ENCODE measurements at places on chromosomes 4 and X. TPM values are rescaled to one million over a fixed set of nuclear protein-coding genes. Genes with fewer than 3 reads are reported as not detected.

DNA sequence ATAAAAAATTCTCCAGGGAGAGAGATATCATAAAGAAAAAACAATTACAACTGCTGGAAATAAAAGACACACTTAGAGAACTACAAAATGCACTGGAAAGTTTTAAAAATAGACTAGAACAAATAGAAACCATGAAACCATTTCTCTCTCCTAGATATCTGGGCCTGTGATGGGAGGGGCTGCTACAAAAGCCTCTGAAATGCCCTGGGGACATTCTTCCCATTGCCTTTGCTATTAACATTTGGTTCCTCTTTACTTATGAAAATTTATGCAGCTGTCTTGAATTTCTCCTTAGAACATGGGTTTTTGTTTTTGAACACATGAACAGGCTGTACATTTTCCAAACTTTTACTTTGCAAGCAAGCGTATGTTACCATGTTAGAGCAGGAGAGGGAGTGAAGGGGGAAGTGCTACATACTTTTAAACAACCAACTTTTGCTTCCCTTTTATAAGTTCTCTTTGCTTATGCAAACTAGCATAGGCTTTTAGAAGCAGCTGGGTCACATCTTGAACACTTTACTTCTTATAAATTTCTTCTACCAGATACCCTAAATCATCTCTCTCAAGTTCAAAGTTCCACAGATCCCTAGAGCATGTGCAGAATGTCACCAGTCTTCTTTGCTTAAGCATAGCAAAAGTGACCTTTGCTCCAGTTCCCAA, 47.9 kb upstream of the PACRGL start:
- H3K36me3 ChIP-seq: no peaks in the 10 kb centered on the region
- no peak overlapping the region for H3K27ac ChIP-seq
- DNase-seq: no peak
- H3K4me1 ChIP-seq: no peaks in the 10 kb centered on the region

GRCh38 chr4:8920289-8920965, 48.8 kb upstream of the HMX1 start:
- no peaks in the 10 kb centered on the region for H3K27me3 ChIP-seq
- DNase-seq: no peak
- no peaks in the 10 kb centered on the region for H3K36me3 ChIP-seq
- H3K4me1 ChIP-seq: no peaks in the 10 kb centered on the region

GRCh38 chr4:120348948-120349347, 282.3 kb upstream of the MAD2L1 start:
- no peaks in the 10 kb centered on the region for H3K36me3 ChIP-seq
- DNase-seq: no peak
- H3K4me1 ChIP-seq: no peaks in the 10 kb centered on the region

GRCh38 chr4:138650929-138651448, 364.6 kb upstream of the NOCT start:
- H3K27me3 ChIP-seq: no peaks in the 10 kb centered on the region
- H3K4me3 ChIP-seq: no peak overlapping the region
- no peaks in the 10 kb centered on the region for H3K36me3 ChIP-seq
- DNase-seq: no peak
- no peak overlapping the region for H3K27ac ChIP-seq

The ARR3 gene
- not detected for total RNA-seq

All from H9 (cell line).